ENCODE measurements at places on chromosomes 13 and 19.

- no peak for DNase-seq
Observed at GRCh38 chr13:113145496-113145895, 13.0 kb upstream of the PROZ start.

DNA sequence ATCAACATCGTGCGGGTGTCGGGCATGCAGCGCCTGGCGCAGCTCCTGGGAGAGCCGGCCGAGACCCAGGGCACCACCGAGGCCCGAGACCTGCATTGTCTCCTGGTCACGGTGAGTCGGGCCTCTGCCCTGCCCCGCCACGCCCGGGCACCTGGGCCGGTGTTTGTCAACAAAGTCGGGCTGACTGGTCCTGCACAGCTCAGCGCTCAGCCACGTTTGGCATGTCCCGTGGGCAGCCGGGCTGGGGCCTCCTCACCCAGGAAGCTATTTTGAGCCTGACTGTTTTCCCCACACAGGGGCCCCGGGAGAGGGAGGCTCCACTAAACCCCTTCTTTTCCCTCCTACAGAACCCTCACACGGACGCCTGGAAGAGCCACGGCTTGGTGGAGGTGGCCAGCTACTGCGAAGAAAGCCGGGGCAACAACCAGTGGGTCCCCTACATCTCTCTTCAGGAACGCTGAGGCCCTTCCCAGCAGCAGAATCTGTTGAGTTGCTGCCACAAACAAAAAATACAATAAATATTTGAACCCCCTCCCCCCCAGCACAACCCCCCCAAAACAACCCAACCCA is 1.3 kb downstream of the GADD45B start:
- no peak for DNase-seq

- no peak for DNase-seq
Observed at GRCh38 chr13:99191900-99192399, 8.7 kb upstream of the UBAC2 start.

GRCh38 chr19:48363500-48363809 is 285 bp downstream of the TMEM143 start:
- DNase-seq: peak; percentile 27

DNA sequence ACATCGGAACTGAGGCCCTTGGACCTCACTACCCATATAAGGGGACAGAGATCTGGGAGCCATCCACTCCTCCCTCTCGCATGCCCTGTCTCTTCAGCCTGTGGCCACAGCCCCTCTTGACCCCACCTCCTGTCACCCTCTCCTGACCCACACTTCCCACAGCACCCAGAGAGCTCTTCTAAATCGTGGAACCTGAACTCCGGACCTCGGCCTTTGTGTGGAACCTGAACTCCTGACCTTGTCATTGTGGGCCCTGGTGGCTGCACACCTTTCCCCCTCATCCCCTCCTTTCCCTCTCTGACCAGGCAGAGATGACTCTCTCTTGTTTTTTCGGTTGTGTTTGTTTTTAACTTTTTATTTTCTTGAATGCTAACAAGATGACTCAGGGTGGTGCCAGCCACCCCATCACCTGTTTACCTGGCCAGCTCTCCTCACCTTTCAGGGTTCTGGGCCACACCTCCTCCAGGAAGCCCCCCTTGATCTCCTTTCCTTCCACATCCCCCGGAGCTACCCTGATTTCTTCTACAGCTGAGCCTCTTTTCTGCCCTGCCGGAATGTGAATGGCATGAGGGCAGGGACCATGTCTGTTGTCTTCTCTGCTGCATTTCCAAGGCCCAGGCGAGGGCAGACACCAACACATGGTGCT is 5.1 kb downstream of the MRPL4 start:
- DNase-seq: no peak

- DNase-seq: no peak
Observed at GRCh38 chr19:15466851-15467733, 2.7 kb upstream of the RASAL3 start.

DNA sequence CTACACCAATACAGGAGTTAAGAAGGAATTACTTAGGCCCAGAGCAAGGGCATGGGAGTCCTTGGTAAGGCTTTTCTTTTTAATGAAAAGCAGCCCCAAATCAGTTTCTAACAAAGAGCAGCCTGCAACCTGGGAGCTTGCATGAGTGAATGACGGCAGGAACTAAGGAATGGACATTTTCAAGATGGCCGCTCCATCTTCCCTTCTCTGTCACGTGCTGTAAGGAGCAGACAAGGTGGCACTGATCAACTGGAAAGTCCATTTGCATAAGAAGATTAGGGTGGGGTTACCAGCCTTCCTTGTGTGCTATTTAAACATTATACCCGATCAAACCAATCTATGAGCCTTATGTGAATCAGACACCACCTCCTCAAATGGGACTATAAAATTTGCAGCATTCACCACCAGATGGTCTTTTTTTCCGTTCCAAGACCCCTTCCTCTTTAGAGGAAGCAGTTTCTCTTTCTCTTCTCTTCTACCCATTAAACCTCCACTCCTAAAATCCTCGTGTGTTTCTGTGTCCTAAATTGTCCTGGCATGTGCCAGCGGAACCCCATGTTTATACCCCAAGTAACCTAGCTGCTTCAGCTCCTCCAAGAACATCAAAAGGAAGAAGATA is 2.8 kb upstream of the SIGLECL1 start:
- DNase-seq: no peak

- no peak for DNase-seq
Observed at GRCh38 chr19:42199440-42200115, 17.9 kb downstream of the DEDD2 start.

- no peak for DNase-seq
Observed at GRCh38 chr13:57813651-57814050, 182.1 kb downstream of the PCDH17 start.

DNA sequence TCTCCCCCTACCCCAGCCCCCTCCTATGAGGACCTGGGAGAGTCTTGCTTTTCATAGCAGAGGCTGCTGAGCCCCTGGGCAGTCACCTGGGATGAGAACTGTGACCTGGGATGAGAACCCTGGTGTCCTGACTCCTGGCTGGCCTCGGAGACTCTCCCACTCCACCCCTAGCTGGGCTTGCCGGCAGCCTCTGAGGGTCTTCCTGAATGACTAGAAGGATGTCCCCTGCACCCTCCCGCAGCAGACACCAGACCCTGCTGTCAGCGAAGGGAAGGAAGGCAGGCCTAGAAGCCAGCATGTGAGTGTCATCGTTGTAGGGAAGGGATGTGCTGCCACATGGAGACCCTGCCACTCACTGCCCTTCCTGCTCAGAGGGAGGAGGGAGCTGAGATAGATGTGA is 203.4 kb upstream of the ZNF536 start:
- DNase-seq: no peak

GRCh38 chr13:58097831-58098230 is 466.3 kb downstream of the PCDH17 start:
- DNase-seq: no peak

- no peak for DNase-seq
Observed at GRCh38 chr19:3274245-3274941, 49.9 kb downstream of the CELF5 start.

DNA sequence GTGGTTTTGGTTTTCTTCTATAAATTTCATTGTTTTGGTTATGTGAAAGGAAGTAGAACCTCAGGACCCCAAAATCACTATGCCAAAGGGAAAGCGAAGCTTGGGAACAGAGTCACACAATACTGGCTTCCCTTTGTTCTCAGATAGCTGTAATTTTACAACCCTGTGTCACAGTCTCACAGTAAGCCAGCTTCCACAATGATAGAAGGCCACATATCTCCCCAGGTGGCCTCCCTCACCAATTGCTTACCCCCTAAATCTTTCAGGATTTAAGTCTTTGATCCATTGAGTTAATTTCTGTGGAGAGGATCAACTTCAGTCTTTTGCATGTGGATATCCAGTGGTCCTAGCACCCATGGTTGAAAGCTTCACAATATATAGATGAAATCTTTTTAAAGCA is 58.7 kb downstream of the SLC15A1 start:
- no peak for DNase-seq

DNA sequence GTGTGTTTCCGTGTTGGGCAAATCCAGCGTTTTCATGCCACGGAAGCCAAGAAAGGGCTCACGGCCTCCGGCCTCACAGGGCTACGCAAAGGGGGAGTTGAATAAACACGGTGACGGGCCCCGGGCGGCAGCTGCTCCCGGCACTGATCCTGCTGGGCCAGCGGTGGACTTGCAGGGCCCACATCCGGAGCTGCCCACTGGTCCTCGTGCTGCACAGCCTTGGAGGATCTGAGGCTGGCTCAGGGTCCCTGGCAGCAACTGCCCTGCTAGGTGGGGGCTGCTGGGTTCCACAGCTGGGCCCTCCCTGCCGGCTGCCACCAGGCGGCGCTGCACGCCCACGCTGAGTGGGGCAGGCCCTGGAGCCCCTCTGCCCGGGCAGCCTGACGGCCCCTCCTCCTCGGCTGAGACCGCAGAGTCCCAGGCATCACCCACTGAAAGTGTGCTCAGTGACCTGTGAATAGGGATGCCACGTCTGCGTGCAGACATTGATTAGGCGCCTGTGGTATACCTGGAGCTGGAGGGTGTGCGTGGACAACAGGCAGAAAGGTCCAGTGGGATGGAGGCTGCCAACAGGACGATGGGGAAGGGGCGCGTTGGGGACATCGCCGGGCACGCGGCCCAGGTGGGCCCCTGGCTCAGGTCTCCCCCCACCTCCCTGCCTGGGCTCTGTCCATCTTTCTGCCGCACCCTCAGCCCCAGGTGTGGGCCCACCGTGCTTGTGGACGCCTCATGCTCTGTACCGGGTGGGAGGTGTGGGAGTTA is 5.3 kb upstream of the HCN2 start:
- DNase-seq: peak; percentile 71

GRCh38 chr19:41551711-41552110 is 24.3 kb upstream of the CEACAM21 start:
- no peak for DNase-seq

GRCh38 chr13:74966814-74967424 is 515.0 kb downstream of the TBC1D4 start:
- no peak for DNase-seq

DNA sequence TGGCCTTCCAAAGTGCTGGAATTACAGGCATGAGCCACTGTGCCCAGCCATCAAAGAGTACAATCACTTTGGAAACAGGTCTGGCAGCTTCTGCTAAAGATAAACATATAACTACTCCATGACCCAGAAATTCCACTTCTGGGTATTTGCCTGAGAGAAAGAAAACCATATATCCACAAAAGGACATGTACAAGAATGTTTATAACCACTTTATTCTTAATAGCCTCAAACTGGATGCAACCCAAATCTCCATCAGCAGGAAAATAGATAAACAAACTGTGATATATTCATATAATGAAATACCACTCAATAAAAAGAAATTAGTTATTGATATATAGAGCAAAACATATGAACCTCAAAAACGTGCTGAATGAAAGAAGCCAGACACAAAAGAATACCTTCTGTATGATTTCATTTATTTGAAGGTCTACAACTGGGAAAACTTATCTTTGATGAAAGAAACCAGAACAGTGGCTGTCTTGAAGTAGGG is 40.5 kb downstream of the TEX26 start:
- DNase-seq: no peak

- no peak for DNase-seq
Observed at GRCh38 chr19:7632340-7633203, 947 bp downstream of the PCP2 start.

DNA sequence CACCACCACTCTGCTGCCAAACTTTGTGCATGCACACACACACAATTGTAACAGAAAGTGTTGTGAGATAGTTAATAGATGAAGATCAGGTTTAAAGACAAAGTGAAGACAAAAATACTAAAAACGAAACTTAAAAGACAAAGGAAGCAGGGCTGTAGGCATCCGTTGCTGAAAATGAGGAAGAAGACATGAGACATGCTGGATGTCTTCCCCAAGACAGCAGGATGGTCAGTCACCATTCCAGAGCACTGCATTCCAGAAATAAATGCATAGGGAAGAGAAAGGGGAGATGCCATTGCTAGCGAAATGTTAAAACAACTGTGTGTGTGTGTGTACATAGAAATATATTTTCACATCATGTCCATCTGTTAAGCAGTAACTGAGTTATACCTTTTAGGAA is 520.1 kb downstream of the SUCLA2 start:
- no peak for DNase-seq

- DNase-seq: no peak
Observed at GRCh38 chr13:45629940-45630339, 14.4 kb upstream of the ERICH6B start.

DNA sequence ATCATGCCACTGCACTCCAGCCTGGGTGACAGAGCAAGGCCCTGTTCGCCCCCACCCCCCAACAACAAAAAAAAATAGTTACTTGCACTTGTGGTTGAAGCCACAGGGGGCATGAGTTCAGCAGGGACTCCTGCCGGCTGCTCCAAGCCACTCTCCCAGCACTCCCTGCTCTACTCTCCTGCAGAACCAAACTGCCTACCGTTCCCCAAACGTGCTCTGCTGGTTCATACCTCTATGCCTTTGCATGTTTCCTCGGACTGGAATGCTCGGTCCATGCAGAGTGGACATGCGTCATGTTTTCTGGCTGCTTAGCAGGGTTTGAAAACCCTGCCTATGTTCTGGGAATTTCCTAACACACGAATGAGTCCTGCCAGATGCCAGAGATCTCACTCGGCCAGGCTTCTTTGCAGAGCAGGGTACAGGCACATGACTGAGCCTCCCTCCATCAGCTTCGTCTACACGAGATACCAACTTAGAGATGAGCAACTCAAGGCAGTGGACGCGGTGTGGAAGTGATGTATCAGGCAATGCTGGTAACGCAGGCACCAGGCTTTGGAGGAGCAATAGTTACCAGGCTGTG is 8.5 kb upstream of the SLC25A15 start:
- no peak for DNase-seq

DNA sequence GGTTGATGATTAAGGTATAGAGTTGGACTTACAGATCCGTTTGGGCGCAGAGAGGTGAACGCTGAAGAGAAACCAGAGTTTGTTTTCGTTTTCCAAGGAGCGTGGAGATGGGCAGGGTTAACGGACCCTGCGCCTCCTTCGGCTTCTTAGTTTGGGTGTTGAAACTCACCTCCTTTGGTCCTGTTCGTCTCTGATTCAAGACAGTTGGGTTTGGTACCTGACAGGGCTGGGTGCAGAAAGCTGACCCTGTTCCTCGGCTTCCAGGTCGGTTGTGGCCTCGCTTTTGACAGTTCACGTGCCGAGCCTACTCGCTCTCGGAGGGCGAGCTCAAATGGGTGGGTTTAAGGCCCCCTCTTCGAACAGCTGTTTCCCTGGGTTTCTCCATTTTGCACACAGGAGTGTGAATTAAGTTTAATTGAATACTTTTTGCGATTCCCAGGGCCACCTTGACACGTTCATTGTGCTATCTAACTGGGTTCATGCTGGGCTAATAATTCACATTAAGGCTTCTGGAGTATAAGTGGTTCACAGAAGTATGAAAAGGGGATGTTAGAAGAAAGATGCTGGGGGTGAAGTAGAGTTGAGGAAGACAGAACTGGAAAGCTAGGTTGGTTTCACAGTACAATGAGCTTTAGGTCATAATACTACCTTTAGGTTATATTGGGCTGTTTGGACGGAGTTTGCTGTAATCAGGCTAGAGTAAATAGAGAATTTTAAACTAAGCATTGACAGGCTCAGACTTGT is 638 bp downstream of the USPL1 start:
- no peak for DNase-seq

- no peak for DNase-seq
Observed at GRCh38 chr13:30523211-30523610, 57.5 kb upstream of the HMGB1 start.
